Stimulated activated CD4-positive, alpha-beta T cell treated with anti-CD3 and anti-CD28 coated beads, Interleukin-15, amount 100 ng/mL, for 1 hour (primary cell): ENCODE measurements at places on chromosomes 7 and 10.
A peak's percentile ranks its signal among the peaks of the same experiment; 100 is the strongest.

- DNase-seq: no peak
Observed at GRCh38 chr10:7559386-7559785, 107.4 kb downstream of the ITIH5 start.

DNA sequence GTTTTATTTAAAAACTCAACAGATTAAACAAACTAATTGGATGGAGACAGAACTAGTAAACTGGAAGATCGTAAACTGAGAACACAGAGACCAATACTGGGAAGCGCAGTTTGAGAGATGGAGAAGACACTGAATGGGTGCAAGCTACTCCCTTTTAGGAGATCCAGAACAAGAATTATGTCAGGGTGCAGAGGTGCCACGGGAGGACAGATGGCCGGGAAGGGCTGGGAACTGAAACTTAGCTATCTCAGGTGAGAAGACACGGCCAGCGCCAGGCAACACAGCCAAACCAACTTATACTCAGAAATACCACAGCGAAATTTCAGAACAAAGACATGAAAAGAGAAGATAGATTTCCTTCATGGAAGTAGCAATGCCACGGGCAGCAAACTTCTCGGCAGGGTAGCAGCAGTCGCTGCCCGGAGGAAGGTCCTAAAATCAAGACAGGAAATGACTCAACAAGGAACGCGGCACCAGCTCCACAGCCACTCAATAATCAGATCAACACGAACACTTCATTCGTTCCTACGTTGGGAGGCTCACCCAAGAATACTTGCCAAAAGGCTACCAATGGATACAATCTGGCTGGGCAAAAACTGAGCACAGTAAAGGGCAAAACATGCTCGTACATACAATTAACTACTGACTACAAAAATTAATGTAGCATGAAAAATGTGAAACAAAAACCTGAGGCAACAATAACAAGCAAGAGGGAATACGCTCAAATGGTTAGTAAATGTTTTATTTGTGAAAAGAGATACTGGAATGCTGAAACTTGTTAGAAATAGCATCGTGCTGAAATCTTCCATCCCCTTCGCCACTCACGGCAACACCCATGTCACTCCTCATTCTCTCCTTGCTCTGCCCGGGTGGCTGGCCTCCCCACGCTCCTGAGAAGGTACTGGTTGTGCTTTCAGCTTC lies 2.2 kb upstream of the LRRC27 start:
- no peak for DNase-seq

GRCh38 chr7:159153511-159153910 lies 8.8 kb upstream of the VIPR2 start:
- no peak for DNase-seq

DNA sequence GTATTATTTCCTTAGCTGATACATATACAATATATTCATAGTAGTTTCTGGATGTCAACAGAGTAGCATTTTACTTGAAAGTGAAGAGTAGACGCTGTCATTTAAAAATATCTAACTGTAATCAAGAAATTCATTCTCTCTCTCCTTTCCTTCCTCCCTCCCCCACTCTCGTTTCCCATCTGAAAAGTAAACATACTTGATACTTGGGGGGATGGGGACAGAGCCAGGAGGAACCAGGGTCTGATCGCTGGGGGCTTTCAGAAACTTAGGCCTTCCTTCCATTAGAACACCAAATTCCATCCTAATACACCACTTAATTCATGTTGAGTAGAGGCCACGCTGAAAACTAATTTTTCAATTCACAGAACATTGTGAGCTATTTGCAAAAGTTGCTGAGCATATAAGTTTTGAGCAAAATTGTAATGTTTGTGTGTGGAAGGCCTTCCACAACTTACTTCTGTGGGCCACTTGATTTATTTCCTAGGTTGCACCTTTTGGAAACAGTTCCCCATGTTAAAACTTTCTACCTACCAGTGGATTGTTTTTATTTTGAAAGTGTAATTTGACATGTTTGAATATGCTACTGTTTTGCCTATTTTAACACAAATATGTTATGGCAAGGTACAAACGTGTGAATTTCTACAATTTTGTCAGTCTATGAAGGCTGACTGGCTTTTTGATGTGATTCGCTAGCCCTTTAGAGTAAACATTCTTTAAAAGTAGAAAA lies 35.2 kb downstream of the CNPY1 start:
- DNase-seq: no peak

DNA sequence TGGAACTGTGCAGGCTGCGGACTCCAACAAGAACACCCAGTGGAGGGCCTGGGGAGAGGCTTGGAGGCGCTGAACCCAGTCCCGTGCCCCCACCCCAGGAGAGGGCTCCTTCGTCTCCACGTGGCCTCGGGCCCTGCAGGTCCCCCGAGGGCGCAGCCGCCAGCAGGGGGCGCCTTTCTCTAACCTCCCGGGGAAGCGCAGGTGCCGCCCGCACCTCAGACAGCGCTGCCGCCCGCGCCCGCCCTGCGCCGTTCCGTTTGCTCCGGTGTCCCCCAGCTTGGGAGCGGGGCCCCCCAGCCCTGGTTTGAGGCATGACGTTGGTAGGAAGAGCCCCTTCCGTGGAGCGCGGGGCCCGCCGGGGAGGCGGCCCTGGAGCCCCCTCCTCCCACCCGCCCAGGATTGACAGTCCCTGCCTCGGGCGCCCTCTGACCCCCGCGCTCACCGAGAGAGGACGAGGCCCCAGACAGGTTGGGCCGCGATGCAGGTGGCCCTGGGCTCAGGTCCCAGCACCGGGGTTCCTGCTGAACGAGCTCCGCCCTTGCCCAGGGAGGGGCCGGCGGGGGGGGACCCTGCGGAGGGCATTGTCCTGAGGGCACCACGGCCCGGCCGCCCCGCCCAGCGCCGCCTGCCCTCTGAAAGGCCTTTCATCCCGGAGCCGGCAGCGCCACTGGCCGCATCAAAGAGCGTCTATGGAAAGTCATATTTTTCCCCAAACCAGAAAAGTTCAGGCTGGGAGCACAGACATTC lies 42.8 kb downstream of the FOXL3 start:
- peak; percentile 80 for DNase-seq

GRCh38 chr7:146565872-146566271 lies 449.3 kb downstream of the CNTNAP2 start:
- DNase-seq: no peak

DNA sequence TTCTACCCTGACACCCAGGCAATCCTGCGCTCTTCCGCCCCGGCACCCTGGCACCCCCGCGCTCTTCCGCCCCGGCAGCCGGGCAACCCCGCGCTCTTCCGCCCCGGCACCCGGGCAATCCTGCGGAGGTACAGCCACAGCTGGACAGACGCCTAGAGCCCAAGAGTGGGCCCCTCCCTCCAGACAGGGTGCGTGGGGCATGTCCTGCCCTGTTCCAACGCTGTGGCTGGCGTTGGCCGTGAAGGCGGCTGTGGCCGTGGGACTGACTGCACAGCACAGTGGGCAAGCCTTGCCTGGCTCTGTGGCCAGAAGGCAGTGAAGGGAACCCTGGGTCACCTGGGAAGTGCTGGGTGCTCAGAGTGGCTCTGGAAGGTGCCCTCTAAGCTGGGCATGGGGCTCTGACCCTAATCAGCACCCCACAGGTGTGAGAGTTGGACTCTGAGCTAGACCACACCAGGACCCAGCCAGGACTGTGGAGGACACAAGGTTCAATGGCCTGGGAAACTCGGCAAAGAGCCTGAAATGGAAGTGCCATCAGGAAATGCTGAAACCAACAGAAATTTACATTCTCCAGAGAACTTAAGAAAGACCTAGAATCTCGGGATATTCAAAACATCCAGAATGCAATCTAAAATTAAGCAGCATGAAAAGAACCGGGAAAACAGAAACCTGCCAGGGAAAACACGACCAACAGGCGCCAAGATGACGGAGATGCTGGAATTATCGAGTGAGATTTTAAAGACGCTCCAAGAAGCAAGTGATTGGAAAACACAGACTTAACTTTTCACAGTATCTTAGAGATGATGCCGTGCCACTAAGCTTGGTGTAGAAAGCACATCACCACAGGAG lies 253.6 kb downstream of the ELFN1 start:
- DNase-seq: no peak
